Hematopoietic multipotent progenitor cell treated with erythropoietin and hydrocortisone succinate and interleukin-3 and kit ligand, for 4 days (in vitro differentiated cells): ENCODE measurements at places on chromosomes 16 and 17.

GRCh38 chr16:86878236-86879080 lies 300.1 kb downstream of the FOXL1 start:
- peak; percentile 2 for DNase-seq

- no peak for DNase-seq
Measured at GRCh38 chr16:48075398-48075797, 80.4 kb downstream of the ABCC12 start.

- no peak for DNase-seq
Measured at GRCh38 chr16:65831903-65832666, 534.4 kb upstream of the CDH5 start.

DNA sequence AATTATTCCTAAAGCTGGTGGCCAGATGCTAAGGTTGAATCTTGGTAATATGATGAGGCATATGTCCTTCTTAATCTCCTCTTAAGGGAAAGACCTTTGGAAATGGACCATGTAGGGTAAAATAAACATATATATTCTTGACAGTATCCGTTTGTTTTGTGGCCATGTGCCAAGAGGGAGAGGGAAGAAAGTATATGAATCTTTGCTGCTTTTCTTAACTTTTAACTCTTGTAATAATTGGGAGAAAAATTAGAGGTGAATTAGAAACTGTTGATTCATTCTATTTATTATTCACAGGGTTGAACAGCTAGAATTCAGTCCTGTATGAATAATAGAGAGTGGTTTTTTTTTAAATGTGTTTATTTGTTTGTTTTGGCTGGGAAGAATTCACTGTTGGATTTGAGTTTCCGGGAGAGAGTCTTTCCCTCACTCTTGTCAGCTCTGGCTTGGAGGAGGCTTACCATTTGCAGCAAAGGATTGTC lies 31.6 kb downstream of the AATF start:
- DNase-seq, result no peak

DNA sequence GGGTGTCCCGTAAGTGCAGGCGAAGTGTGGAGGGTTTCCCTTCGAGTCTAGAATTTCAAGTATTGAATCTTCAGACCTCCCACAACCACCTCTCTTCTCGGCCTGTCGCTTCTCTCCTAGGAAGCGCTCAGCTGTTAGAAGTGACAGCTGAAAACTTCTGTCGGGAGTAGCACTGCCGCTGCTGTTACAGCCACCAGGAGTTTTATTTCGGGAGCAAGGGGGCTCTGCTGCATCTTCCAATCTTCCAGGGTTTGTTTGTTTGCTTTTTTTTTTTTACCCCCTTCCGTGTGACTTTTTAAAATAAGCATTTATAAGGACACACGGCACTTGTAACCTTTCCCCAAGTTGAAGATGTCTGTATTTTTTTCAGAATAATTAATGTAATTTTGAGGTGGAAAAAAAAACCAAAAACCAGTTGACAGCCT lies 767 bp downstream of the RPS6KB1 start:
- DNase-seq, result peak; percentile 60

DNA sequence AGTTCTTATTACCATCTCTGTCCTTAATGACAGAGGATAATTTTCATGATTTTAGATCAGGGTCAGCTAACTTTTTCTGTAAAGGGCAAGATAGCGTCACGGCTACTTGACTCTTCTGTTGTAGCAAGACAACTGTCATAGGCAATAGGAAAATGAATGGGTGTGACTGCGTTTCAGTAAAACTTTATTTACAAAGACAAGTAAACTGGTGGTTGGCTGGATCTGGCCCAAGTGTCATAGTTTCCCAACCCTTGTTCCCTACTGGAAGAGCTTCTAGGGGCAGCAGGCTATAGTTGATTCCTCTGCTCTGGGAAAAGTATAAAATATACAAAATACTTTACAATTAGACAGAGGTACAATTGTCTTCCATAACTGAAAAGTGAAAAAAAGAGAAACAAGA lies 50.6 kb upstream of the VPS4A start:
- DNase-seq, result no peak

GRCh38 chr17:45063198-45063597 lies 2.1 kb downstream of the NMT1 start:
- peak; percentile 20 for DNase-seq
